ENCODE measurements at places on chromosomes 12 and 14.
A peak's percentile ranks its signal among the peaks of the same experiment; 100 is the strongest.

DNA sequence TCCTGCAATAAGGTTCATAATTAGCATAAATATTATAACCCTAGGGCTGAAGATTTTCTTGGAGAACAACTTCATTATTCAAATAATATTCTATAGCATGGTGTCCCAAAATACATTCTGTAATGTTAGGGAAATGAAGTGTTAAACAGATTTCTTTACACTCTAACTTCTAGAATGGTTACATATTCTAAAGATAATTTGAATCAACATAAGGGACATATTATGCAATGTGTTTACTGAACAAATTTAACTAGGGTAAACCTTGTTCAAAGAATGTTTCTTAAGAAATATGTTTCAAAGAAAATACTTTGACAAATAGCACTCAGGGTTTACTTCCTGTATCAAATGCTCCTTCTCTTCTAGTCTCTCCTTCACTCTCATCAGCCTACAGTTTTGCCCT lies 281.6 kb downstream of the SLC6A15 start:
- no peak for DNase-seq

DNA sequence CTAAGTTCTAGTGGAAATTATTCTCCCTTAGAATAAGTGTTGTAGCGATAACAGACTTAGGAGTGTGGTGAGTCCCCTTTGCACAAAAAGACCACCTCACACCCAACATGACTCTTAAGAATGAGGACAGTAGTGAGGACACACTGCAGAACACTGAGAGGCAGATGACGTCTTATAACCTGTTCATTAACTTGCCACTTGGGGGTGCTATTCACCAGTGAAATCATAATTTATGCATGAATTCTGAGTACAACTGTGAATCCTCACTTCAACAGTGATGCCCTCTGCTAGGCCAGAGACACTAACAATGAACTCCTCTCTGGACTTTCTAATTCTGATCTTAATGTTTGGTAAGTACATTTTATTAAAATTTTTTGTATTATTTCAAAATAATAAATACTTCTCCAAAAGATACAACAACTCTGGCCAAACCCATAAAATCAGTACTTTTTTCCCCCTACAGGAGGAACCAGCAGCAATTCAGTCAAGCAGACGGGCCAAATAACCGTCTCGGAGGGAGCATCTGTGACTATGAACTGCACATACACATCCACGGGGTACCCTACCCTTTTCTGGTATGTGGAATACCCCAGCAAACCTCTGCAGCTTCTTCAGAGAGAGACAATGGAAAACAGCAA lies 274.7 kb downstream of the DAD1 start:
- DNase-seq: no peak

DNA sequence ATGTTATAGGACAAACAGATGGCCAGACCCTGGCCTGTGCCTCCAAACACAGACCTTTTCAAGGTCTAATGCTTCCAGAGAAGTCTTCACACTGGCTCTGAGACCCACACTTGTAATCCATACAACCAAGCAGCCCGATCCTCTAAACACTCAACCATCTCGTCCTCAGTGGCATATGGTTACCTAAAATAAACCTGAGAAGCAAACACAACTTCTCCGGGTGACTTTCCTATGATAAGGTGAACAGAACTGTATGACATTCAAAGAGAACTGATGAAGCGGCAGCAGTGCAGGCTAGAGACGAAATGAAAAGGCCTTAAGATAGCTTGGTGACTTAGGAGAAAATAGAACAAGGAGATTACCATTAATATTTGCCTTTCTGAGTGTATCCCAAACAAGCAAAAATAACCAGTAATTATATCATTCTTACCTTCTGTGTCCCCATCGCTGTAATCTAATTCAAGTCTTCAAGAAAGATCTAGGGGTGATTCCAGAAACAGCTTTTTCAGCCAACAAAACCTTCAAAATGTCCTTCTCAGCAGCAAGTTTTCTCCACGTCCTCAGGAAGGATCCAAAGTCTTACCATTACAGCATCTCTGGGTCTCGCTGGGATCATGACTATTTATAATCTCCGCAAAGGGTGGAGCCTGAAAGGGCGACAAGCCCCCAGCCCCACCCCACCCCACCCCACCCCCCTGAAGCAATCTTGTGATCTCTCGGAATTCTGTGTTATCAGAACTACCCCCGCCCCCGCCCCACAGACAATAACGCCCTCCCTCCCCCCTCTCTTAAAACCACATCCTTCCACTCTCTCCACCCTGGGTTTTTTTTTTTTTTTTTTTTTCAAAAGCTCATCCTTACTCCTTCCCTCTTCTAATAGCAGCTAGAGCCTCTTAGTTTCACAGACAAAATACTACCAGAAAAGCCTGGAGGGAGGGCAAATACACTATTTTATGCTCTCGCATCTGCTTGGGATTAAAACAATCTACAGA lies at the start of gene SLC2A3:
Gene SLC2A3, minus strand, starts transcription at position 598 of the 992 bp plus-strand sequence. Its CDS starts 153 bp downstream, at position 445.
- peak; percentile 97 for DNase-seq

- DNase-seq: no peak
These were observed 1322.3 kb upstream of the SEL1L start for GRCh38 chr14:82855912-82856391.

GRCh38 chr12:52799505-52800211 lies 3.7 kb upstream of the KRT3 start:
- no peak for DNase-seq

DNA sequence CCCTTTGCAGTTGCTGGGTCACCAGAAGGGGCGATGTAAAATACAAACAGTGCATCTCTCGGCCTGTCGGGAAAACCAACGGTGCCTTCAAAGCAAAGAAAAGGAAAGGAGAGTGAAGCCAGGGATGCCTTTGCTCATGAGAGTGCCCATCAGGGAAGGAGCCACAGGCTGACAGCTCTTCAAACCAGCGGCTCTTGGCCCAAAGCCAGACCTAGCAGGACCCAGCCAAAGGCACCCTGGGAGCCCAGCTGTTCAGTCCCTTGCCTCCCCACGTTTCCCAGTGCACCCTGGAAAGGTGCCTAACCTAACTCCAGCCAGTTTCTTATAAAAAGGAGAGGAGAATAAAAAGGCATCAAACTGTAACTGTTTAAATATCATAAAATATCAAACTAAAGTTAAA lies 29.2 kb downstream of the PRMT8 start:
- no peak for DNase-seq

- DNase-seq: no peak
These were observed 64.7 kb downstream of the CCDC92 start for GRCh38 chr12:123907726-123908476.

DNA sequence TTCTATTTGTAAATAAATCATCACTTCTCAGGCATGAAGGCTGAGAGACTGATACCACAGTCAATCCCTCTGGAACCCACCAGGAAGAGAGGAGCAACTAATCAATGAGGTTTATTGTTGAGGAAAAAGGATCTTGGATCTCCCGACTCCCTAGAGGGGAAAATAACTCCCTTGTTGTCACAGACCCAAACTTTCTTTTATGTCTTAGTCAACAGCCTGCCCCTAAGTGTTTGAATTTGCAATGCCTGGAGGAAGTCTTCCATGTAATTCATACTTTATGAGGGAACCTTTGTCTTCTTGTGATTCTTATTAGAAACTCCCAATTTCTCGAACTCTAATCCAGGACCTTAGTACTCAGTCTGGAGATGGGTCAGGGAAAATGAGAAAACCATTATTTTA lies 805.8 kb downstream of the DIO2 start:
- no peak for DNase-seq

- DNase-seq: no peak
These were observed 30.3 kb downstream of the PDE3A start for GRCh38 chr12:20398686-20399085.

DNA sequence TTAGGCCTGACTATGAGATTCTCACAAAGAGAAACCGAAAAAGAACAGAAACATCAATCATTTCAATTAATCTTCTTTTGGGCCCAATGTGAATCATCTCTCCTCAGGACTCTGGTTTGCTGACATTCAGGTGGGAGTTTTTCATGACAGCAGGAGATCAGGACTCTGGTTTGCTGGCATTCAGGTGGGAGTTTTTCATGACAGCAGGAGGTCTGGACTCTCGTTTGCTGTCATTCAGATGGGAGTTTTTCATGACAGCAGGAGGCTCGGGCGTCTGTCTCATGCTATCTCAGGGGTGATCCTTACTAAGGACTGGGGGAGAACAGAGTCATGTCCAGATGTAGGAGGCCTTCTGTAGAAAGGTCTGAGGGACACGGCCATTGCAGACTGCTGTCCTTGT lies 40.1 kb upstream of the PARP11 start:
- DNase-seq: no peak

GRCh38 chr14:87877877-87878276 lies 115.1 kb downstream of the GALC start:
- no peak for DNase-seq

DNA sequence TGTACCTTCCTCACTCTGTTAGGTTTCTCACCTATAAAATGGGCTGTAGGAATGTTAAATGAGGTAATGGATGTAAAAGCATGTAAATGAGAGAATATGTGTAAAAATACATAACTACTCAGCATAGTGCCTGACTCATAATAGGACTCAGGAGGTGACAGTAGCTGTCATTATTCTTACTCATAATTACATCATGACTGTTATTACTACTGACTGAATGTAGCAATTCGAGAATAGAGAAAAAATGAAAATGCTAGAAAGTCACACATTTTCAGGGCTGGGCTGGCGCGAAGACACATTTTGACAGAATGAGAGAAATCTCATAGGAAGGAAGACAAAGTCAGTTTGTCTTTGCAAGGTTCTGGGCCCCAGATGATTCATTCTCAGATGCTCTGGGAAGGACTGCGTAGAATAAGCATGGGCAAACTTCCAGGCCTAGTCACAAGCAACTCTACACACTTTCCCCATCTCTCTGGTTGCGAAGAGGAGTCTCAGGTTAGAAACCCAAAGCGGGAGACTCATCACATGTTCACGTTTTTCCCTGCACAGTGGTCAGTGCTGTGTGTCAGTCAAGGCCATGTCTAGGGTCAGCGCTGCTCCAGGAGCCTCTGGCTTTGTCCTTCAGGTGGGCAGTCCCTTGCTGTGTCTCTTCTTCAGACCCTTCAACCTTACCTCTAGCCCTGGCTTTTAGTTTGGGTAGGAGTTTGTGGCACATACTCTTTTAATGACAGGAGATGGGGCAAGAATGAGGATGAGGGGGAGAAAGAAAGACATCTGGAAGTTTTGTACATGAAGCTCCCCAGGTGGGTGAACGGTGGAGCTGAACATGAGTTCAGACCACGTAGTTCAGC lies 8.4 kb downstream of the GPRC5A start:
- no peak for DNase-seq

- no peak for DNase-seq
These were observed 71.5 kb downstream of the CCER1 start for GRCh38 chr12:90883456-90883855.

DNA sequence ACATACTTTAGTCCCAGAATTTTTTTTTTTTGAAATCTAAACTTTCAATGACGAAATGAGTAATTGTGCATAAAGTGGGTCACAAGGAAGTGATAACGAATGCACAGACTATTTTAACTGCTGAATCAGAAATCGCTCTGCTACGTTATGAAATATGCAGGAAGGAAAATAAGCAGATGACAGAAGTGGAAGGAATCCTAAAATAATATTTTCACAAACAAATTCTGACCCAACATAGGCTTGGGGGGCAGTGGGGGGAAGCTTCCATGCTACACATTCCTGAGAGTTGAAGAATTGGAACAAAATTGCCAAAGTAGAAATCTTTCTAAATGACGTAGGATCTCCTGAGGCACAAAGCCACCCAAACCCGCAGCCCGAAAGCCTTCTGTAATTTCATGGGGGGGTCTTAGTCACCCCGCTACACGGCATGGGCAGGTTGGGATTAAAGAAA lies 89.6 kb downstream of the ARF6 start:
- peak; percentile 58 for DNase-seq

GRCh38 chr14:56145965-56146364 lies 27.8 kb downstream of the PELI2 start:
- no peak for DNase-seq

GRCh38 chr12:102010265-102010994 lies 51.4 kb downstream of the WASHC3 start:
- DNase-seq: no peak

DNA sequence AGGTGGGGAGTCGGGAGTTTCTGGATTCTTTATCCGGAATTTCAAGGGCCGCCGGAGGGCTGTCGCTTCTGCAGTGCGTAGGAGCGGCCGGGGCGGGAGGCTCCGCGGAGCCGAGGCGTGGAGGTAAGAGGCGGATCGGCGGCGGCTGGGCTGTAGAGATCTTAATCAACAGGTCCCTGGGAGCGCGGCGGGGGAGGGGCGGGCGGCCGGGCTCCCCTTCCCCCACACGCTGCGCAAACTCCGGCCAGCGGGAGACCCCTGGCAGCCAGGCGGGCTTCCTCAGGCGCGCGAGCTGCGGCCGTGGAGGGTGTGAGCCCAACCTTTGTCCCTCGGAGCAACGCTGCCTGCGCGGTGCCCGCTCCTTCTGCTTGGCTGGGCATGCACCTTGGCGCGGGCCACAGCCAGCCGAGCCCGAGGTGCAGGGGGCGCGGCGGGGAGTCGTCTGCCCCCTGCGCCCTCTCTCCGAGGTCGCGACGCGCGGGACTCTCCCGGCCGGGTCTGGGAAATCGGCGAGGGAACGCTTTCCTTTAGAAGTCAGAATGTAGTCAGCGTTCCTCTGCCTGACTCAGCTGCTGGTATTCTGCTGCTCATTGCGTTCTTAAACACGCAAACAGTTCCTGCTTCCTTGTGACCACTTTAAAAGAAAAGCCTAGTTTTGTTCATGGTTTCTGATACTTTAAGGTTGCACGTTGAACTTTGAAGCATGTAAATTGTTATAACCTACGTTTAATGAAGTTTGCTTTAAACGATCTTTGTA lies at the start of gene PALS1:
Gene PALS1, plus strand, starts transcription at position 25 of the 757 bp plus-strand sequence. CDS start 37,736 bp downstream, outside the sequence.
- peak; percentile 69 for DNase-seq

GRCh38 chr12:47507221-47507620 lies 198.6 kb downstream of the RPAP3 start:
- no peak for DNase-seq

GRCh38 chr14:29528889-29529288 lies 398.8 kb downstream of the PRKD1 start:
- DNase-seq: no peak

DNA sequence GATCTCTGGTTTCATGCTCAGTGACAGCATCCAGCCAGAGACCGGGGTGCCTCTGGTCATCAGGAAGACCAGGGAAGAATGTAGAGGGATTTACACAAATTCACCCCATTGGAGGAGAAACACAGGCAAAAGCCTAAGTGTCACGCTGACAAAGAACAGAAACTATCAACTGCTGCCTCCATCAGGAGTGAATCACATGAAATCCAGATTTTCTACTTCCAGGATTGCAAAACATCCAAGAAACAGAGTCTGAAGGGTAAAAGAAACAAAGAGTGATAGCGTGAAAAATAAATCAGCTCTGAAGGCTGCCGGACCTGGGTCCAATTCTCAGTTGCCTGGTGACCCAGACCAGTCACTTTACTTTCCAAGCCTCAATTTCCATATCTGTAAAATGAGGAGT lies 136.1 kb upstream of the MAP1LC3B2 start:
- no peak for DNase-seq

DNA sequence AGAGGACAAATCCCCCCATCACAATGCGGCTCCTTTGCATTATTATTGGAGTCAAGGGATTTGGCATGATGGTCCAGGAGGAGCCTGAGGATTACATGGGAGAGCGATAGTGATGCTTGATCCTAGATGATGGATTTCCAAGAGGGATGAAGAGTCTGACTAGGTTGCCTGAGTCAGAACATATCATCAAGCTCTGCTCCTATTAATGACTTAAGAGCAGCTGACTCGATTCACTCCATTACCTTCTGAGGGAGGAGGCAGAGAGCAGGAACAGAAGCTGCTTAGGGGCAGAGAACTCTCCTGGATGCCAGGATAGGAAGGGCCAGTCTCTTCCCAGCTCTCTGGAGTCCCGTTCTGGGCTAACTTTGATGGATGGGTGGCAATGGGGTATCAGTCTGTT lies 54.0 kb upstream of the CISTR start:
- DNase-seq: no peak
